ENCODE measurements at places on chromosomes 3 and 15.

DNA sequence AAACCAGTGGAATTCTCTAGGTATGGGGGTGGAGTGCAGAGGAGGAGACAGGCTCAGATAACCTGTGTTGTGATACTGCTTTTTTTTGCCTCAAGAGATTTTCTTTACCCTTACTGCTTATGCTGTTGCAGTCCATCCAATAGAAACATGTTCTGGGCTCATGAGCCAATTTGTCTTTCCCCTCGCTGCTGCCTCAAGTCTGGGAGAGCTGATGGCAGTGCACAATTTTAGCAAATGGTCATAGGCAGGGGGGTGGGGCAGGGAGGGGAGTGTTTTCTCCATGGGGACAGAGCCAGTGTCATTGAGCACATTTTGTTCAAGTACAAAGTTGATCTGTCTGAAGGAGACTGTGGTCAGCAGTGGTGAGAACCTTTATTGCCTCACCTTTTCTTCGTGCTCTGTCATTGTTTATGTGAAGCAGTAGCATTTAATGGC lies 134.9 kb downstream of the MBNL1 start:
- ATAC-seq: no peak

DNA sequence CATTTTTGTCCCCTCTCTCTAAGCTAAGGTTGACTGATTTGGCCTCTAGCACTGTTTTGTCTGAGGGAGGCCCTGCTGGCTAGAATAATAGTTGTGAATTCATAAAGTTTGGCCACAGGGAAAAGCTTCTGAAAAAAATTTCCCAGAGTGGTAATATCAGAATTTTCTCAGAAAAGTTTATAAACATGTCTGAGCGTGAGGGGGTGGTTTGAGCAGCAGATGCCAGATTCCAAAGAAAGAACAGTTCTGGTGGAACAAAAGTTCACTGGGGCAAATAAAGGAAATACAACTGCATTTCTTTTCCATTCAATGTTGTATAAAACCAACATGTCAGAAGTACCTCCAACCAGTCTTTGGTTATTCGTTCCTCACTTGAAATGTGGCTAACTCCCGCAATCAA lies 61.2 kb downstream of the CLDN1 start:
- ATAC-seq: no peak

- no peak for ATAC-seq
Measured at GRCh38 chr15:32669896-32670611, 28.5 kb downstream of the SCG5 start.

GRCh38 chr3:144369129-144369879 lies 397.7 kb downstream of the DIPK2A start:
- ATAC-seq: peak; percentile 99

- no peak for ATAC-seq
Measured at GRCh38 chr3:49500205-49500731, 30.2 kb downstream of the DAG1 start.

DNA sequence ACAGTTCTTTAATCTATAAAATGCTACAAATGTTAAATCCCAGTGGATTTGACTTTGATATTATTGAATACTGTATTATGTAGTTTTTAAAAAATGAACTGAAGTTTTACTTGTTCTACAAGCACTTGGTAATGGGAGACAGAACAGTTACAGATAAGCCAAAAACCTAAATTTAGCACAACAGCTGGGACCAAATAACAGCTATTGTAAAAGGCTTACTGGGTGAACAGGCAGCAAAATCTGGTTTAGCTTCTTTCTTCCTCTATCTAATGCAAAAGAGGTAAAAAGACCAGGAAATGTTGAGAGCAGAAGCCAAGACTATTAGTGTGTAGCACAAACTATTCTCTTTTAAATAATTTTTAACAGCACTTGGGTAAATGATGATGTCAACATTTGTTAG lies 1.6 kb upstream of the ATOSA start:
- no peak for ATAC-seq

GRCh38 chr3:12447075-12447474 lies 37.2 kb upstream of the TSEN2 start:
- ATAC-seq: no peak

- peak; percentile 3 for ATAC-seq
Measured at GRCh38 chr15:89783861-89784685, 7.9 kb downstream of the MESP2 start.

DNA sequence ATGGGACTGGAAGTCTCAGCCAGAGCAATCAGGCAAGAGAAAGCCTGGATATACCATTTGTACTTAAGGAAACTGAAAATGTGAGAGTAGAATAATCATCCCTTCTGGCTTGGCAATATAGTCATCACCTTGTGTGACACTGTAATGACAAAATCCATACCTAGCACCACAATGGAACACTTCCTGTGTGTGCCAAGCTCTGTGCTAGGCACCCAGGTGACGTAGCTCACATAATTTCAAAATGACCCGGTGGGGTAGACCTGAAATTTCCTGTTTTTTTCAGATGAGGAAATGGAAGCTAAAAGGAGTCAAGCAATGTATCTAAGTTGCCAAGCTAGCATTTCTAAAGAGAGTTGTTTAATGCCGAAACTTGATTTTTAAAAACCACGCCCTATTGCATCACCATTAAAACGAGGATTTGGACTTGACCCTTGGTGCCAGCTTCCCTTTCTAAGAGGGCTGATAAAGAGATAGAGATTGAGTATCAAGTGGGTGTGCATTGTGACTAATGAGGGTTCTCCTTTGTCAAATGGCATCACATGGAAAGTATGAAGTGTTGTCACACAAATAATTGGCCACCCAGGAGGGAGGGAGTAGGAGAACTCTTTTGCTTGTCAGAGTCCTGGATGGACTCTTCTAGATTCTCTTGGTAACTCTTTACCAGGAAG lies 141.3 kb upstream of the PDZRN3 start:
- no peak for ATAC-seq

- peak; percentile 56 for ATAC-seq
Measured at GRCh38 chr3:49638445-49638844, 35.7 kb upstream of the APEH start.

DNA sequence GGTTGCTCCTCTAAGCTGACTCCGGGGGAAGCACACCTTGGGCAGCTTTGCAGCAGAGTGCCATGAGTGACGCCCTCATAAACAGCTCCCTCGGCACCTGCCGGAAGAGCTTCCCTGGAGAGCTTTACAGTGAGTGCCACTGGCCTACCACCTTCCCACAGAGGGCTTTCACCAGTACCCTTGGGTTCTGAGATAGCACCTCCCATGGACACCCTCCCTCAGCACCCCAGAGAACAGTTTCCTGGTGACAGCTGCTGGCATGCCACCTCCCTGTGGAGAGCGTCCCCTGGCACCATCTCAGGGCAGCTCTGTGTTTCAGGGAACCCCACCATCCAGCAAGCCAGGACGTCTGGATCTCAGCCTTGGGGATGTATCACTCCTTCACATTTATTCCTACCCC lies 49.1 kb downstream of the RUBCN start:
- ATAC-seq: no peak

DNA sequence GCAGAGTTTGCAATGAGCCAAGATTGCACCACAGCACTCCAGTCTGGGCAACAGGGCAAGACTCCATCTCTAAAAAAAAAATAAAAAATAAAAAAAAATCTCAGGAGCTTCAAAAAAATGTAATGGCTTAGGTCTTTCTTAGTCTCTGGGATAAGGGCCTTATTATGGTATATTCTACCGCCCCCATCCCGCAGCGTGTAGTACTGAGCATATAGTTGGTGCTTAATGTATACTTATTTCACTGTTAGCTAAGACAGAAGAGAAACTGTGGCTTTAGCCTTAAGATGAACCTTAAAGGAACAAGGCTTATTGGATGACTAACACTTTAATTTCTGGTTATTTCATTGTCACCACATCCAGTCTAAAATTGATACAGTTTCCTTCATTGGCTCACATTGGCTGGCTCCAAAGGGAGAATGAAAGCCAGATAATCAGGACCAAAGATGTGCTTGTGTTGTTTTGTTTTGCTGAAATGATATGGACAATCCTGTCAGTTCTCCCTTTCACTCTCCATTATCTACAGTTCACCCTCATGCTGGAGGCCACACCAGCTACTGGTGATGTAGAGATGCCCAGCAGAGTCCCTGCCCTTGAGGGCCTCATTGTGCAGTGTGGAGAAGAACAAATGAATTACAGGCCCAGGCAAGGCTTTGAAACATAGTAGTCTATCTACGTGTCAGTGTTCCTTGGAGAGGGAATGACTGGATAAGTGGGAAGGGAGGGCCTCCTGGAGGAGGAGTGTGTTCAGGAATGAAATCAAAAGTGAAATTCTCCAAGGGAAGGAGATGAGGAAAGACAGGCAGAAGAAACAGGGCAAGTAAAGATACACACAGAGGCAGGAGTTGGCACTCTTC lies 17.4 kb upstream of the RAF1 start:
- no peak for ATAC-seq

DNA sequence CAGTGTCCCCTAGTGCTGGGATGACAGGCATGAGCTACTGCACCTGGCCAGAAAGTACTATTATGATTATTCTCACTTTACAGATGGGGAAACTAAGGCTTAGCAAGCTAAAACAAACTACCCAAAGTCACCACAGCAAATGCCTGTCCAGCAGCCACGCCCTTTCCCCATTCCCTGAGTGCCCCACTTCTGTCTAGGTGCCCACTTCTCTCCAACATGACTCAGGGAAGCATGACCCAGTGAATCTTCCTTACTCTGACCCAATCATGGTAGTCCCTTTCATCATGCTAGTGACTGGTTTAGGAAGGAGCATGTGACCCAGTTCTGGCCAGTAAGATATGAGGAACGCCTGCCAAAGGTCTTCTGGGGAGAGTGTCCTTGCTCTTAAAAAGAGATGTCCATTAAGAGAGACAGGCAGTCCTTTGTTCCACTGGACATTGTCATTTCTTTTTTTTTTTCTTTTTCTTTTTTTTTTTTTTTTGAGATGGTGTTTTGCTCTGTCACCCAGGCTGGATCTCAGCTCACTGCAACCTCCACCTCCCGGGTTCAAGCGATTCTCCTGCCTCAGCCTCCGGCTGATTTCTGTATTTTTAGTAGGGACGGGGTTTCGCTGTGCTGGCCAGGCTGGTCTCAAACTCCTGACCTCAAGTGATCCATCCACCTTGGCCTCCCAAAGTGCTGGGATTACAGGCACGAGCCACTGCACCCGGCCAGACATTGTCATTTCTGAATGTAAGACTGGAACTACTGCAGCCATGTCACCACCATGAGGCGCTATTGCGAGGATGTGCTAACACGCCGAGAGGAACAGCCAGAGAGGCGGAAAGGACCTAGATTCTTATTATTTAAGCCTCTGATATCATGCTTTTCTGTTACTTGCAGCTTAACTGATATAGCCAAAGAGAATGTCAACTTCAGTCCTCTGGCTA lies 19.8 kb downstream of the MEGF11 start:
- no peak for ATAC-seq

GRCh38 chr3:122322095-122323075 lies 2.7 kb upstream of the CSTA start:
- ATAC-seq: no peak
